ENCODE measurements at places on chromosomes 3 and 15.

- DNase-seq = no peak
Measured at GRCh38 chr3:49529567-49529966, 24.7 kb upstream of the BSN start.

DNA sequence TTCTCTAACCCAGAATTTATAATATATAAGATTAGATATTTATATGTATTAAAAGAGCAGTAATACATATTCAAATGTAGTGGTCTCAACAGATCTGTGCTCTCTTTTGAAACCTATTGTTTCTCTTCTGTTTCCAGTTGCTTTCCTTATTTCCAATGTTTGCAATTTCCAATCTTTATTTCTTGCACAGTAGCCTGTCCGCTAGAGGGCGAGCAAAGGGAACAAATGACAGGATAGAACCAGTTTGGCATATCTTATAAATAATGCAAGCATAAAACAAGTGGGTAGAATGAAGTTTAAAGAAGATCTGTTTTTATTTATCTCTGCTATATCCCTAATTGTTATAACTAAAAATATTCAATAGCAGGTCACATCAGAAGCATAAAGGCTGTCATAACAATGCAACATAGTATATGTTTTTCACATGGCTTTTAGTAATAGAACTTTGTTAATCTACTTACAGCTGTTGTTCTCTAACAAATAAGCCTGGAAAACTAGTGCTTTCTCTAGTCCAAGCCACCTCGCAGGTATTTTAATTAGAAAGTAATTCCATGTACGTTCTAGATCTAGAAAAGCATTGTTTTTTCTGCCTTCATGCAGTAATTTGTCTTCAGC lies 15.1 kb upstream of the TCAIM start:
- peak; percentile 45 for DNase-seq

- peak; percentile 45 for DNase-seq
Measured at GRCh38 chr3:53109891-53110771, 20.1 kb downstream of the RFT1 start.

DNA sequence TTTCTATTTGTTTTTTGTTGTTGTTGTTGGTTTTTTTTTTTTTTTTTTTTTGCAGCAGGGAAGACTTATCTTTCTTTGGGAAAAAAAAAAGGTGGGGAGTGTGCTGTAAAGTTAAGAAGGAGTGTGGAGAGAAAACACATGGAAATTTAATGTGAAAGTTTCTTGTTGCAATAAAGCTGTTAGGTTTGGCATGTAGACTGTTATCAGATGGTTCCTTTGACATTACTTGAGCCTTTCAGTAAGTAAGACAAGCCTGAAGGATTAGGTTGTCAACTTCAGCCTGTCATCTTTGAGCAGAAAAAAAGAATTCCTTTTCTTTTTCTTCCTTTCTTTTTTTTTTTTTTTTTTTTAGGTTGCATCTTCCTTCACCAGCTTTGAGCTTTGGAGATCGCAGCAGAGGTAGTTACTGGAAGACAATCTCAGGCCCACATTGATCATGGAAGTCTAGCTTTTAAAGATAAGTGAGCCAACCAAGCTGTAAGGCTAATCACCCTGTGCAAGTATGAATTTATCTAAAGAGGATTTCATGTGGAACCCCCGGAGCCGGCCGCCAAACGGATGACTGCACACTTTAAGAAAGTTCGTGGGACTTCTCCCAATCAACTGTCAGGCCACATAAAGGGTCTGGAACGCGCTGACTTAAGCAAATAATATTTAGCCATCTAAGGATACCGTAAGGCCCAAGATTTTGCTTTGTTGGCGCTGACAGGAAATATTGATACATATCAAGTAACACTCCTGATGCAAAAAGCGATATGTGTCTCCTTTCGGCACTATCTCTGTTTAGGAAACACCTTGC lies 1040.1 kb upstream of the NR2F2 start:
- DNase-seq = no peak

- no peak for DNase-seq
Measured at GRCh38 chr3:25420885-25421284, 7.2 kb upstream of the RARB start.

GRCh38 chr3:191350396-191351090 lies 20.2 kb upstream of the UTS2B start:
- no peak for DNase-seq

DNA sequence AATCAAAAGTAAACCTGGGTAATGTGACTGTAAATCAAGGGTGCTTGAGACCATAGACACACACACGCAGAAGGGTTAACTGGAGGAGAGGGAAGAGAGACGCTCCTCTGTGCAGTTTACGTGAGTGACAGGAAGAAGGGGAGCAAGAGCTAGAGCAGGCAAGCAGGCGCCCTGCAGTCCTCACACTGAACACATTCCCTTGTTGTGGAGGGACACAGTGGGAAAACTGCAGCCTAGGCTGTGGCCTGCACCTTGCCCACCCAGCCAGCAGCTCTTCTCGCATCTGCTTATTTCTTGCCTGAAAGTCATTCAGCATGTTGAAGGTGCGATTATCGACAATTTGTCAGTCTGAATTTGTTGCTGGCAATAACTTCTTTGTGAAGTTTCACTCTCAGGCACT lies 24.2 kb downstream of the SOX2 start:
- no peak for DNase-seq

- DNase-seq = no peak
Measured at GRCh38 chr15:88881775-88882174, 13.6 kb downstream of the HAPLN3 start.

- no peak for DNase-seq
Measured at GRCh38 chr3:8491271-8492144, 10.1 kb upstream of the LMCD1 start.

DNA sequence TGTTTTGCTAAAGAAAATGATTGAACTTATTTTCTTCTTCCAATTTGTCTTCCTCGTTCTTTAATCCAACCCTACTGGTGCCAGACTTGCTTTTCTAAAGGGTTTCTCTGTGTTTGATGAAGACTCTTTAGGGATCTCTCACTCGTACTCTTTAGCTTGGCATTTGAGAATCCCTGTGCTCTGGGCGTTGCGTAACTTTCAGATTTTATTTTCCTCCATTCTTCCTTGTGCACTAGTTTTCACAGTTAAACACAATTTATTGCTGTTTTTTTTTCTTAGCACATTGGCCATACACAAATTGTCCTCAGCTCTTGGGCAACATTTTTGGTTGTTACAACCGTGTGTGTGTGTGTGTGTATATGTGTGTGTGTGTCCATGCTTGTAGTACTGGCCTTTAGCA lies 95.8 kb upstream of the ADAMTSL3 start:
- DNase-seq = no peak

- peak; percentile 66 for DNase-seq
Measured at GRCh38 chr3:72375237-72376076, 472.8 kb downstream of the SHQ1 start.

DNA sequence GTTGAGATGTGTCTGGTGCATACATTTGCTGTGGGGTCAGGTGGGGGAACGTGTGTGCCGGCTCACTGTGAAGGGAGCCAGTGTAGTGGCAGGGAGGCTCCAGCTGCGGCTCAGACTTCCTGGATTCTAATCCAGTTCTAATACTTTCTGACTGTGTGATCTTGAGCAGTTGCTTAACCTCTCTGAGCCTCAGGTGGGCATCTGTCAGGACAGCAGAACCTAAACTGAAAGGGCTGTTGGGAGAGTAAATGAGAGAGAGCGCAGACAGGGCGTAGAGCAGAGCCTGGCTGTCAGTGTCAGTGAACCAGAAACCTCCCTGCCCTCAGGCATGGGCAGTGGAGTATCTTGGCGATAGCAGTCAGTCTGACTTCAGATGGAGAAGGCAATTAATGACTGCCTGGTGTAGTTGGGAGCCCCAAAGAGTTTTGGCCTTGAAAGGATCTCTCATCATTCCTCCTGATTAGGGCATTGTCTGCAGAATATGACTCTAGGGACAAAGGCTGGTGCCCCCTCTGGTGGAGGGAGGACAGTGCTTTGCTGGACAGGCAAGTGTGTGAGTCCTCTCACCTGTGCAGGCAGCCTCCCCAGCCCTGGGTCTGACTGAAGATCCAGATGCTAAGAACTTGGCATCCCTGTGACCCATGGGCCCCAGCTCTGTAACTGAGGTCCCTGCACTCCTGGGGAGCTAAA lies 9.6 kb downstream of the KBTBD13 start:
- no peak for DNase-seq

DNA sequence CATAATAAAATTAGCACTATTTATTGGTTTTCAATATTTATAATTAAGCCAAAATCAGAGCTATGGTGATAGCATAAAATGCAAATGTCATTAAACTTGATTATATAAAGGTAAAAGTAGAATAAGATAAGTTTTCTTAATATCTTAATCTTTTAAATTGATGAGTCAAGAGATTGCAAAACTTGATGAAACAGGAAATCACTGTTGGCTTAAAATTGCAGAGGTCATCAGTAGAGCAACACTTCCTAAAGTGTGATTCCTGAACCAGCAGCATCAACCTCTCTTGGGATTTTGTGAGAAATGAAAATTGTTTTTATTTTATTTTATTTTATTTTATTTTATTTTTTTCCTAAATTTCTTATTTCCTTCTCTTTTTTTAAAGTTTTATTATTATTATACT lies 226.4 kb upstream of the CTDSPL start:
- DNase-seq = no peak

- no peak for DNase-seq
Measured at GRCh38 chr15:99279827-99280226, 28.5 kb downstream of the LRRC28 start.

- peak; percentile 31 for DNase-seq
Measured at GRCh38 chr15:85044251-85044853, 62.7 kb downstream of the PDE8A start.

GRCh38 chr3:178645503-178645902 lies 109.3 kb downstream of the KCNMB2 start:
- no peak for DNase-seq

- no peak for DNase-seq
Measured at GRCh38 chr3:177979703-177980102, 556.5 kb upstream of the KCNMB2 start.

GRCh38 chr15:80560601-80561400 lies 134.3 kb upstream of the ABHD17C start:
- DNase-seq = no peak

DNA sequence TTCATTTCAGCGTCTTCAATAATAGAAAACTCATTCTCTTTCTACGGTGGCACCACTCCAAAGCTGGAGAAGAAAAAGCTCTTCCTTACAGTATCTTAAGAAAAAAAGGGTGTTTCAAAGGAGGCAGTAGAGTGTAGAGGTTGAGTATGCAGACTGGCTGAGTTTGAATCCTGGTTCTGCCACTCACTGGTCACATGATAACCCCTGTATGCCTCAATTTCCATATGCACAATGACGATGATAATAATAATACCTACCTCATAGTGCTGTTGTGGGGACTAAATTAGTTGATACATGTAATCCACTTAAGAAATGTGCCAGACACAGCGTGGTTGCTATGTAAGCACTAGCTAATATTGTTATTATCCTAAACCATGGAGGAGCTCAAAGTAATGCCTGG lies 4.5 kb downstream of the ANP32A start:
- DNase-seq = no peak

Data from activated naive CD4-positive, alpha-beta T cell treated with anti-CD3 and anti-CD28 coated beads, Interleukin-2, amount 50 U/mL, for 16 hours (primary cell).